ENCODE measurements at places on chromosomes 16 and 17. TPM values are rescaled to one million over a fixed set of nuclear protein-coding genes. Genes with fewer than 3 reads are reported as not detected.

DNA sequence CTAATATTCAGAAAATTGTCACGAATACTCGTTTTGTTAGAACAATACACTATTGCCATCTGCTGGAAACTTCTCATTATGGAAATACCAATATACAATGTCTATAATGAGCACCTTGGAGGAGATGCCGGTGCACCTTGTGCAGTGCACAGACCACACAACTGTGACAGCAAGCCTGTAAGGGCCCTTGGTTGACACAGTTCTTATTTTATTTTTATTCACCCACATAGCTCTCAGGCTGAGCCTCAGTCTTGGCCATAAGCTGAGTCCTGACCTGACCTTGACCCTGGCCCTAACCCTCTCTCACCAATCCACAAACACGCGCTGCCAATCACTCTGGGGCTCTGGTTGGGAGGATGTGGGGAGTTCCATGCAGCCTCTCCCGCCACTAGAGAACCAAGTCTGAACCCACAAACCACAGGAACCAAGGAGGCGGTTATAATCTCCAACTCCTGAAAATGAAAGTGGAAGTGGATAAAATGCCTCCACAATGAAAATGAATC is 7.6 kb downstream of the AIPL1 start:
- DNase-seq = peak; percentile 53

GRCh38 chr17:79730769-79731483 is at the start of gene ENPP7:
Gene ENPP7, plus strand, starts transcription at chr17:79730943. Its CDS starts 197 bp downstream, at chr17:79731140.
- no peak for DNase-seq

DNA sequence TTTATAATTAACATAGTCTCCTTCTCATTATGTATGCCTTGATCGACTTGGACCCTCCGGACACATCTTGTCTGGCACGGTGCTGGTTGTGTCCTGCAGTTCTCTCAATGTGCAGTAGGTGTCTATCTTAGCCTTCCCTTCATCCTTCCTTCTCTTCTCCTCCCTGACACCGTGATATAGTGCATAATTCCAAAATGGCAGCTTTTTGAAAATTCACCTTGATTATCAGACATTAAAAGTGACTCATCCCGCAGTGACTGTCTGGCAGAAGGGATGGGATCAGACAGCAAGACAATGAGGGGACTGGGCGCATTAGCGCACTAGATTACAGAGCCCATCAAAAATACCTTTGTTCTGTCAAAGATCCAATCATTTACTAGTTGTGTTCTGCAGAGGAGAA is 70.0 kb upstream of the PMFBP1 start:
- DNase-seq = peak; percentile 58

- peak; percentile 48 for DNase-seq
Measured at GRCh38 chr17:47879028-47879585, 16.9 kb upstream of the SP2 start.

- DNase-seq = no peak
Measured at GRCh38 chr16:51761001-51761400, 609.9 kb upstream of the SALL1 start.

DNA sequence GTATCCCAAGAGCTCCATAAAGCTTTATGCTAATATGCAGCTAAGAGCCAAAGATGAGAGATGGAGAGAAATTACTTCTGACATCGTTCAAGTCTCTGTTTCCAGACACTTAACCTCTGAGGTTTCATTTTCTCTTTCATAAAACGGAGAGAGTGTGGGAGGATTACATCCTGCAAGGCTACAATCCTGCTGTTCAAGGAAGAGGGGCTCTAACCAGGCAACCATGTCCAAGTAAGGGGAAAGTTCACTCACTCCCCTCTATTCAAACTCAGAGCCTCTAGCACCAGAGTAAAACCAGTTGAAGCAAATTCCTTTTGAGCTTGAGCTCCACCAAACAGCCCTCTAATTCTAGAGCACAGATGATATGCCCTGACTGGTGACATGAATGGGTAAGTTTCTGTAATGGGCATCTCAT is 397.4 kb downstream of the NPIPA8 start:
- DNase-seq = no peak

GRCh38 chr17:7219812-7220592 is at the start of the genes ACADVL and DLG4:
Gene ACADVL, plus strand, starts transcription at chr17:7219938. Its CDS starts 47 bp downstream, at chr17:7219985.
Gene DLG4, minus strand, starts transcription at chr17:7219836.
- DNase-seq = peak; percentile 77

DNA sequence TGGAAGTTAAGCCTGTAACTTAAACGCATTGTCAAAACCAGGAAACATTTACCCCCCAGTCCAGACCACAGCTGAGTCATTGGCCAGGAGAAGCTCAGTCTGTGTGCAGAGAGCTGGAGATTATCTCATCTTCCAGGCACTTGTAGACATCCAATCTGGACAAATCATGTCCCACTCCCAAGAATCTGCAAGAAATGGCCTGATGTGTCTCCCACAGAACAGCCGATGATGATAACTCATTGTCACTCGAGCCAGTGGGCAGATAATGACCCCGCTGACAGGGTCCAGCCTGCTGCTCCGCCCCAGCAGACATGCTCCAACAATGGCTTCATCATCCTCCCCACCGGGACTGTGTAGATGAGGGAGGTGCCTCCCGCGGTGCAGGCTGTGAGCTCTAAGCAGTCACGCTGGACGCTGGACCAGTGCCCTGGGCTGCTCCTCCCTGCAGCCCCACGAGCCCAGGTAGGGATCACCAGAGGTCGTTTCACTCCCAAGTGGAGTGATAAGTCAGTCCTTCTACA is 322.5 kb downstream of the C16orf95 start:
- DNase-seq = peak; percentile 98

- DNase-seq = no peak
Measured at GRCh38 chr17:9329251-9329921, 246.2 kb downstream of the STX8 start.

GRCh38 chr16:11374255-11374654 is 29.0 kb downstream of the RMI2 start:
- no peak for DNase-seq

SRSF2 gene
- 420 TPM for total RNA-seq

PTGES3L gene
- 0.43 TPM for total RNA-seq

KRTAP9-4 gene
- not detected for total RNA-seq

CEMP1 gene
- not detected for total RNA-seq

SEPTIN12 gene
- not detected for total RNA-seq
